ENCODE measurements at places on chromosomes 11 and 22.
A peak's percentile ranks its signal among the peaks of the same experiment; 100 is the strongest.

DNA sequence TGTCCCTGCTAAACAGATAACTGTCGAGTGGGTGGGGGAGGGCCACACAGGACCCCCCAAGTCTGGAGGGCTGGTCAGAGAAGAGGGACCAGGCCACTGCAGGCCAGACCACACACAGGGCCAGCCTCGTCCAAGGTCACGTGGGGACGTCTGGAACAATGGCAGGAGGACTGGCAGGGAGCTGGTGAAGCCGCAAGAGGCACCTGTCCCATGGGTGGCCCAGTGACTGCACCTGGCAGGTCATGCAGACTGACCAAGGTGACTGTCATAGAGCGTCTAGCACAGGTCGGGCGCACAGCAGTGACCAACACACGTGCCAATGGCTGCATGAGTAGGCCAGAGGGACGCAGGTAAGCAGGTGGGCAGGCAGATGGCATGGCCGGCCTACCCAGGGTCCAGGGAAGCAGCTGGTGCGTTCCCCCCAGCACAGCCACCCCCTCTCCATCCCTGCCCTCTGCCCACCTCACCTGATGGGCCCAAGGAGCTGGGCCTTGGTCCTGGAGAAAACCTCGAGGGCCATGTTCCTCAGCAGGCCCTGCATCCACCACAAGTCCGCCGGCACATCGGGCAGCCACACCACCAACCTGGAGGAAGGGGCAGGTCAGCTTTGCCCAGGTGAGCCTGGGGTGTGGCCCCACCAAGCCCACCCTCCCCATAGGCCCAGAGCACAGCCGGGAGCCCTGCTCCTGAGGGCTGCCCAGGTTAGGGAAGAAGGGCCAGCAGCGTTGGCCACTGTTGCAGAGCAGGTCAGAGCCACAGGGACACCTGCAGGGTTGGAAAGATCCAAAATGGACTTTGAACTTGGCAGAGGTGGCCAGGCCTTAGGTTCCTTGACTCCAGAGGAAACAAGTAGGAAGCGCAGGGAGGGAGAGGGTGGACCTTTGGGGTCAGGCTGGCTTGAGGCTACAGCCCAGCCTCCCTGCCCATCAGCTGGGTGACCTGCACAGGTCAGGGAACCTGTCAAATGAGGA lies 10.4 kb downstream of the PNPLA5 start:
- DNase-seq: no peak

DNA sequence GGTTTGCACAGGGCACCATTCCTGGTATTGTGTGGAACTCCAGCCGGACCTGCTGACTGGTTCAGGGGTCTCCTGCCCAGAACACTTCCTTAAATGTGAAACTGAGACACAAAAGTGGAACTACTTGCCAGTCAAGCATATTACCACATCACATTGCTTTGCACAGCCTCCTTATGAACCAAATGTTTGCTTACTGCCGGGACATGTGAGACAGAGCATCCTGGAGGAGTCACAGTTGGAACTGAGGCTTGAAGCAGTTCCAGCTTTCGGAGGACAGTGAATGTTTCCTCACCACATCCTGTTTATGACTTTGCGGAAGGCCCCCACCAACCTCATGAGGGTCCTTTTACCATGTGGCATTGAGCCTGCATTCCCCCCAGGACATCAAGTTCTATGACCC lies 105.8 kb upstream of the ARHGAP42 start:
- no peak for DNase-seq

GRCh38 chr22:49402169-49402568 lies 425.5 kb downstream of the BRD1 start:
- no peak for DNase-seq

- DNase-seq: no peak
These were observed 22.4 kb downstream of the DUSP8 start for GRCh38 chr11:1549338-1550330.

- no peak for DNase-seq
These were observed 160.5 kb upstream of the NAV2 start for GRCh38 chr11:19552161-19552560.

DNA sequence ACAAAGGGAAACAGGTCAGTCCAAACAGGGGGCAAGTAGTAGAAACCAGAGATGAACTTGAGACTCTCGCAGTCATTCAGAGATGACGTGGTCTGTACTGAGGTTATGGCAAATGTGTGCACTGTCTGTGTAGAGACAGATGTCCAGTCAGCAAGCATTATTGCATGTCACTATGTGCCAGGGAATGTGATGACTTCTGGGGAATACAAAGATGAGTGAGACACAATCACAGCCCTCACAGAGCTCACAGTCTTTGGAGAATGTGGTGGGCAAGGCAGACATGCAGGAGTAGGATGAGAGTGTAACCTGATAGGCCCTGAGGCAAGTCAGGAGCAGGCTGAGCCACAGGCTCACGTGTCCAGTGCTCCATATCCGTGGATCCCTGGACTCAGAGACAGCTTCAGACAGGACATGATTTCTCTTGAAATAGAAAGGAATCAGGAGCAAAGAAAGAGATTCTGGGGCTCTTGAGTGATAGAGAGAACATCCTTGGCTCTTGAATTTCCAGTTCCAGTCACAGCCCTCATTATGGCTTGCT lies 550.7 kb downstream of the ETS1 start:
- DNase-seq: no peak

- peak; percentile 77 for DNase-seq
These were observed 192.7 kb downstream of the C11orf91 start for GRCh38 chr11:33507967-33508366.

DNA sequence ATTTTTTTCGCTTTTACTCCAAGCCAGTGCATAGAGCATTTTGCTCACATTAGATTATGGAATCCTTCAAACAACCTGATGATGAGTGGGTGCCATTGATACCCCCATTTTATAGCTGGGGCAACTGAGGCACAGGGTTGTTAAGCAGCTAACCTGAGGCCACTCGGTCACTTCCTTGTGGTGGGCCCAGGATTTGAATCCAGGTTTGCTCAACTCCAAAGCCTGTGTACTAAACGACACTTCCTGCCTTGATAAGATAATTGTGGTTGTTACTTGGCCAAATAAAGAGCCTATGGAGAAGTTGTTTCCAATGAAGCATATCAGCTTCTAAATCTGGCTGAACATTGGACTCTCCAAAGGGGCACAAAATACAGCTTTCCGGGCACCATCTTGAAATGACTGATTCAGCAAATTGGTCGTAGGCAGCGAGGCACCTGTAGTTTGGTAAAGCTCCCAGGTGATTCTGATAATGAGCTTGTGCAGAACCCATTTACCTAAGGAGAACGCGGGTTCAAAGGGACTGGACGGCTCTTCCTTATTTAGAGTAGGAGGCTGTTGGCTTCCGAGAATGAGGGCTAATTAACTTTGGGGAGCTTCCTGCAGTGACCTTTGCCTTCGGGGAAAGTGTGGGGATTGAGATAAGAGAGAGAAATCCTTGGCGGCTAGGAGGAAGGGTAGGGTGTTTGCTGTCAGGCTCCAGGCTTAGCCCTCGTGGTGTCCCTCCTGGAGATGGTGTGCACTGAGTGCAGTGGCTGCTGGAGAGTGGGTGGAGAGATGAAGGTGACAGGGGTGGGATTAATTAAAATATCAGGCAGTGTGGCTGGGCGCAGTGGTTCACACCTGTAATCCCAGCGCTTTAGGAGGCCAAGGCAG lies 17.5 kb upstream of the EHF start:
- DNase-seq: no peak

DNA sequence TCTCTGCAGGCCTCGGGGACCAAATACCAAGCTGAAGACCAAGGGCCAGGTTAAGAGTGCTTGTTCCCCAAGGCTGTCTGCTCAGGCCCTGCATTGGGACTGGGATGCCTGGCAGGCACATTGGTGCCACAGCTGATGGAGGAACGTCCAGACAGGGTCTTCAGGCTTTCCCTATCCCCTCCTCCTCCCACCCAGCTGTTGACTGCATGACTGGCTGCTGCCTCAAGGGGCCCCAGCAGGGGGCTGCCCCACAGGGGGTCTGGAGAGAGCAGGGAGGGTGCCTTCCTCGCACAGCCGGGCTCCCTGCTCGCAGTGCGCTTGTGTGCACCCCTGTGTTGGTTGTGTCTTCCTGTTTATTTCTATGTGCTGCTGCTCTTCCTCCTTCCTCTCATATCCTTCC lies 9.9 kb downstream of the RCOR2 start:
- no peak for DNase-seq

DNA sequence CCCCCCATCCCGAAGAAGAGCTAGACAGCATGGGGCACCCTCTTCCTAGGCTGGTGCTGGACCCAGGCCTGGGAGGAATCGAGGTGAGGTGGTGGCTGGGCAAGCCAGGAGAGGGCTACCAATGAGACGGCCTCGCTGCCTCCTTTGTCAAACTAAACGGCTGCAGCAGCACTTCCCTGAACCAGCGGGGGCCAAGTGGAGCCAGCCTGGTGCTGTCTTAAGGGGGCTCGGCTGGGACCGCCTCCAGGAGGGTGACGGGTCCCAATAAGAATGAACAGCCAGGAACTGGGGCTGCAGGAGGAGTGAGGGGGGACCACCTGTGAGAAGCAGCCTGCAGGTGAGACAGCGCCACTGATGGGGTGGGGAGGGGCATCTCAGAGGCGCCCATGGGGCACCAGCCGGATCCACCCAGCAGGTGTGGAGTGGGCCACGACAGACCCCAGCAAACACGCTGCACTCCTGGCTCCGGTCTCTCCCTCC lies 17.1 kb downstream of the IFT27 start:
- DNase-seq: no peak

DNA sequence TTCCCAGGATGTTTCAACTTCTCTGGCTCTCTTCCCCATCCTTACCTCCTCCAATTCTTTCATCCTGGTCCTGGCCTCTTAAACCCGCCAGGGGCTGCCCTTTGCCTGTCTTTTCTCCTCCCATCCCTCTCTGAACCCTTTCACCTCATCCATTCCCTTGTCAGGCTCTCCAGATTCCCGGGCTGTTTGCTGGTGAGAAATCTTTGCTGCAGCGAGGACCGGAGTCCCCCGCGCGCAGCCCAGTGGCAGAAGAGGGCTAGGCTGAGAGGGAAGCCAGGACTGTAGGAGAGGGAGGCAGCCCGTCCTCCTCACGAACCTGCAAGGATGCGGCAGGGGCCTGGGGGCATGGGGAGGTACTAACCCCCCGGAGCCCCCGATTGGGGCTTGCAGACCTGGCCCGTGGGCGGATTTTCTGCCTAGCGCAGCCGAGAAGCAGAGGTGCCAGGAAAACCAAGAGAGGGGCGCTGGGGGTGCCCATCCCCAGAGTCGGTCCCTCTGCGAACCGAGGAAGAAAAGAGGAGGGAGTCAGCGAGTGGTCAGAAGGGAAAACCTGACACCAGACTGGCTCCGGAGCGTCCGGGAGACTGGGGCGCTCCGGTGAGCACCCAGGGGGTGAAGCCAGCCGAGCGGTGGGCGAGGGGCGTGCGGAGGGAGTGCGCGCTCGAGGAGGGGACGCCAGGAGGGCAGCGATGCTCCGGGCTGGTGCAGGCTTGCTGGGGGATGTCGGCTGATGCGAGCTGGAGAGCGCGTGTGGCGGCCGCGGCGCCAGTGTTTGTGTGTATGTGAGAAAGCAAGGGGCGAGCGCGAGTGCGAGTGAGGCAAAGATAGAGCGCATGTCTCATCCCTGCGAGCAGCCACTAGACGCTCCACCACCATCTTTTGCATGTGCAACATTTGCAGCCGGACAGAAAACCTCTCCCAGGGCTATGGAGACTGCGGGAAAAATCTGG lies at the start of gene GRIA4:
Gene GRIA4 (plus strand): TSS at position 242 of the 950 bp plus-strand sequence. CDS start 925 bp downstream, outside the sequence.
- peak; percentile 74 for DNase-seq

DNA sequence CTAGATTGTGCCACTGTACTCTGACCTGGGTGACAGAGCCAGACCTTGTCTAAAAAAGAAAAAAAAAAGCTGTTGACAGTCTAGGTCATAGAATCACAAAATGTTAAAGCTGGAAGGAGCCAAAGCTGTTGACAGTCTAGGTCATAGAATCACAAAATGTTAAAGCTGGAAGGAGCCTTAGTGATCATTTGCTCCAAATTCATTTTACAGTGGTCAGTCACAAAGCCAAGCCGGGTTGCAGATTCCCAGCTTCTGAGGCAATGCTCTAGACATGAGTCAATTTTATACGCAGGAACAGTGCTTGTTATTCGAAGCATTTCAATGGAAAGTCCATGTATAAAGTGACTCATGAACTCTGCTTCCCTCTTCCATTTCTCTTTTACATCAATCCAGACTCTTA lies 47.4 kb downstream of the SYT13 start:
- no peak for DNase-seq

DNA sequence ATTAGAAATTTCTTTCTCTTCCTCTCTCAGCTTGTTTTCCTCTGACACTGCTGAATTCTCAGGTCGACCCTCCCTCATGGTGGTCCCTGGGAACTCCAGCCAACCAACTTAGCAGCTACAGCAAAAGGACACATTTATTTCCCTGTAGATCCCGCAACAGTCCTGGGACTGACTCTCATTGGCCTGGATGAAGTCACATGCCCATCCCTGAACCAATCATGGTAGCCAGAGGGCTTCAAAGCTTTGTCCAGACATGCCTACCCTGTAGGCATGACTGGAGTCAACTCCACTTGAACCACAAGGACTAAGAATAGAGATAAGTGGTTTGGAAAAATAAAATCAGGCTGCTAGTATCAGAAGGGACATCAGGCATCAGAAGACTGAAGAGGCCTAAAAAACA lies 84.6 kb upstream of the LRRC55 start:
- DNase-seq: no peak

GRCh38 chr11:109512249-109512648 lies 90.3 kb downstream of the C11orf87 start:
- DNase-seq: no peak

- DNase-seq: no peak
These were observed 41.4 kb upstream of the ST14 start for GRCh38 chr11:130118165-130118564.

DNA sequence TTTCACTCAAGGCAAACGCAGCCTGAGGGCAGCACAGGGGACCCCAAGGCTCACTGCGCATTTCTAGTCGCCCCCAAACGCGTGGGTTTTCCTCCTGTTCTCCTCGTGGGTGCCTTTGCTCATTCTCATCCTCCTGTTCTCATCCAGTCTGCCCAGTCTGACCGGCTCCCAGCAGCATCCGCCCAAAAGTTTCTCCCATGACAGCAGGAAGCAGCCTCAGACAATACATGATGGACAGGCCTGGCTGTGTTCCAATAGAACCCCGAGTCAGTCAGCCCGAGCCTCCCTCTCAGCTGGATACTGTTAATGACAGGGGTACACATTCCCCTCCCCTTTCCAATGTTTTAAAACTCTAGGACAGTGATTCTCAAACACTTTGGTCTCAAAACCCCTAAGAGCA lies 22.5 kb upstream of the KRTAP5-7 start:
- DNase-seq: no peak
